ENCODE measurements at places on chromosomes 12 and 14. TPM values are rescaled to one million over a fixed set of nuclear protein-coding genes. Genes with fewer than 3 reads are reported as not detected.

RGS6 gene
- not detected for total RNA-seq

RD3L gene
- not detected for total RNA-seq

- peak; percentile 94 for DNase-seq
Measured at GRCh38 chr14:69766984-69767368, at the start of gene SRSF5. Gene SRSF5, plus strand, starts transcription at chr14:69767142. Its CDS starts 1,015 bp downstream, at chr14:69768157.

- DNase-seq = no peak
Measured at GRCh38 chr12:16300736-16301135, 23.3 kb upstream of the SLC15A5 start.

DNA sequence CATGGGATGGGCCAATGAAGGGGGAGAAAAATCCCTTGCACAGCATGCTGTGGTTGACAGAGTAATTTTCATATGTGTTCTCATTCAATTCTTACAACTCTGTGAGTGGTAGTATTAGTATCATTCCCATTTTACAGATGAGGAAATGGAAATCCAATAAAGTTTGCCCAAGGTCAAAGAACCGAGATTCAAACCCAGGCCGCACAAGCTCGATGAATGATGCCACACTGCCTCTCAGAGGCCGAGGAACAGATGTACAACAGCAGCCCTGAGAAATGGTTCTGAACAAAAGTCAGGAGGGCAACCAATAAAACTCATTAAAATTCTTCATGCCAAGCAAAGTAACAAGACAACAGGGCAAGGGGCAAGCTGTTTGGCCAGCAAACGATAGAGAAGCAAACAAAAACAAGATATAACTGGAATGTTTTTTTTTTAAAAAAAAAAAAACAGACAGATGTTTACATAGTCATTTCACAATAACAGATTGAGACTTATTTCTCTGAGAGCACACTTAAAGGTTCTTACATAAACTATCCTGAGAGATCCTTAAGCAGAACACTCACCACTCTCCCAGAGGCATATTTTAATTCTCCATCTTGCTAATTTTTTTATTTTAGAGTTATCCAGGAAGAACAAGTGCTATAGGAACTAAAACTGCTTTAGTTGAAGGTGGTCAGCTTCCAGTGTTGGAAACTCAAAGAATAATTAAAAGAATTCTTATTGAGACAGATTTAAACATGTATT lies 85.8 kb downstream of the EXOC5 start:
- no peak for DNase-seq

DNA sequence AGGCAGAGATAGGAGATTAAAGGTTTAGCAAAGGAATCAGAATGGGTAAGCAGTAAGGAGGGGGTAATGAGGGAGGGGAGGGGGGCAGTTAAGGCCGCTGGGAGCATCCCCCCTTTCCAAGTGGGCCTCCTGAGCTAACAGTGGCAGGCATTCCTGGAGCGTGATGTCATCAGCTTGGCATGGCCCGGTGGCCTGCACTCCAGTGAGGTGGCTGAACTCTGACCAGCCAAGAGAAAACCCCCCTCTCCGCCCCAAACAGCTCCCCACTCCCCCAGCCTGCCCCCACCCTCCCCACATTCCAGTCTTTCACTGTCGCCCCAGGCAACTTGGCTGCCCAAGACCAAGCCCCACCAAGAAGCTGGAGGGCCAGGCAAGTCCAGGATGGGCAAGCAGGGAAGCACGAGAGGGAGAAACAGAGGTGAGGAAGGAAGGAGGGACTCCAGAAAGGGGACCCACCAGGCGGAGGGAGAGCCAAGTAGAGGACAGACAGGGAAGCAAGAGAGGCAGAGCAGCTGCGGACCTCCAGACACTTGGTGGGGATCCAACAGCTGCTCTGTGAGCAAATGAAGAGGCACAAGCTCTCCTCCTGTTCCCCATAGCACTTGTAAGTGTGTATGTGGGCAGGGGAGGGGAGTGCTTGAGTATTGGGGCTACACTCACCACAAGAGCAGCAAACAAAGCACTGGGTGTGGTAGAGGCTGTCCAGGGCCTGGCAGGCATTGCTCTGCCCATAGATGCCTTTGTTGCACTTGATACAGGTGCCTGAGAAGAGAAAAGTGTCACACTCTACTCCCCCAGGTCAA lies 4.5 kb downstream of the AJUBA start:
- peak; percentile 92 for DNase-seq

- DNase-seq = no peak
Measured at GRCh38 chr14:104360501-104360900, 219.1 kb upstream of the C14orf180 start.
